ENCODE measurements at places on chromosomes 7 and 10.

- DNase-seq = no peak
Measured at GRCh38 chr7:134699021-134699818, 52.6 kb downstream of the BPGM start.

GRCh38 chr7:152989889-152990380 is 230.4 kb downstream of the ACTR3B start:
- DNase-seq = no peak

DNA sequence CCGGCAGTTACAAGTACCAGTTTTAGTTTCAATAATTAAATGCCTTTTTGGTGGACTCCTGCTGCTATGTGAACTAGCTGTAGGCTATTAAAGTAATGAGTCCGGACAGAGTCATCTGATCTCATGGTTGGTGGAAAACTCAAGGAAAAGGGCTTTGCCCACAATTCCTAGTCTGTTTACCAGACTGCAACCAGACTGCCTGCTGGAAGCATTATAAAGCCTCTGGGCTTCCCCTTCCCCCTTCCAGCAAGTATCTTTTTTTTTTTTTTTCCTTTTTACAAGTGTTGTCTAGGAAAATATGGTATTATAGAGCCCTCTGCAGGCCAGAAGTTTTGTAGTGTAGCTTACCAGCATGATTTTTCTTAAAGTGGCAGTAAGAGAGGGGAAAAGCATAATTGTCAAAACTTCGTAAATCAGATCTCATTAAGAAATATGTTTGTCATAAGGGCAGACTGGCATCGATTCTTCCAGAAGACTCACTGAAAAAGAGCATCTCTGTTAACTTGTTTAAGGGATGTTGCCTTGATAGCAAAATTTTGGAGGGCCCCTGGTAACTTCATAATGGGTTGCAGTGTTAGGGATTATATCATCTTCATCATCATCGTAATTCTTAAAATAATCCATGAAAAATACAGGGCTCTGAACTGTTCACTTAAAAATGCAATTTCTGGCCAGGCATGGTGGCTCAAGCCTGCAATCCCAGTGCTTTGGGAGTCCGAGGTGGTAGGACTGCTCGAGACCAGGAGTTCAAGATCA is 181.3 kb downstream of the TAX1BP1 start:
- peak; percentile 57 for DNase-seq

DNA sequence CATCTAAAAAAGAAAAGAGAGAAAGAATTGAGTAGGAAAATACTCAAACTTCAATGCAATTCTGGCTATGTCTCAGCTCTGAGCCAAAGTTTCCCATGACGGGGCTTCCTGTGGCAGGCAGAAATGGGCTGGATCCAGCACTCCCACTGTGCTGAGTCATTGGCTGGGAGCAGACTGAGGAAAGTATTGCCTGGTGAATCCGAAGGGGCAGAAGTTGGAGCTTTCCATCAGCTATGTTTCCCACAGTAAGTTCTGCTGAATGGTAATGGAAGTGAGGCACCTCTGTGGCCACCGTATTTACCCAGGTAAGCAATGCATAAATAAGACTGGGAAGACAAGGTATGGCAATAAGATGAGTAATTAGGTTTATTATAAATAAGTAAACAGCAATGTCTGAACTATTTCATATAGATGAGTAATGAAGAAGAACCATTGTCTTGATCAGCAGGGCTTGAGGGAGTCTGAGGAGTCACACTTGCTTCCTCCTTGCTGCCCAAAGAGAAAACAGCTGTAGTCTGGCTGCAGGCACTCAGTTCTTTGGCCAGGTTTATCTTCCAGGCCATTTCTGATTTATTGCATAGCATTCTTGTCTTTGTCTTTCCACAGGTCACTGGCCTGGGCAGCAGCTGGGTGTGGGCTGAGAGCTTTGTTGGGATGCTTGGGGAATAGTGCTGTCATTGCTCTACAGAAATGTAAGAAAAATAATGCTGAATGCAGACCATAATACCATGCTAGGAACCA is 255.3 kb downstream of the DNAJB9 start:
- no peak for DNase-seq

DNA sequence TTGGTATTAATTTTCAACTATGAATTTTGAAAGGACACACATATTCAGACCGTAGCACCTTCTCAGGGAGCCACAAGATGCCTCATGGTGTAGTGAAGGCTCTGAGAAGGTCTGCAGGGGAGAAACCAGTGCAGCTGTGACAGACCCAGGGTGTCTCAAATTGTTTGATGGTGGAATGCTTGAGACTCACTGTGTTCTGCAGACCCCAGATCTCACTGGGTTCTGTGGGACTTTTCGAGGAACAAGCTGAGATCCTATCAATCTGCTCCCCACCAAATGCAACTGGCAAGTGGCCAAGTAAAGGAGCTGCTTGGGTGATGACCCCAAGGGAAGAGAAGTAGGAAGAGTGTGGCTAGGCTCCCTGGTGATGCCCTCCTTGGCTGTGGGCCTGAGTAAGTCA is 130.5 kb upstream of the UNC5B start:
- DNase-seq = no peak

Data from GM12864 (cell line).